T1000 (cell line): ENCODE measurements at places on chromosomes 1 and 21.

- DNase-seq, result no peak
Measured at GRCh38 chr21:33315946-33316710, 8.6 kb upstream of the IFNAR1 start.

- DNase-seq, result no peak
Measured at GRCh38 chr1:2538376-2538775, 8.3 kb upstream of the HES5 start.

GRCh38 chr1:207848234-207848633 lies 62.7 kb downstream of the CD34 start:
- no peak for DNase-seq

DNA sequence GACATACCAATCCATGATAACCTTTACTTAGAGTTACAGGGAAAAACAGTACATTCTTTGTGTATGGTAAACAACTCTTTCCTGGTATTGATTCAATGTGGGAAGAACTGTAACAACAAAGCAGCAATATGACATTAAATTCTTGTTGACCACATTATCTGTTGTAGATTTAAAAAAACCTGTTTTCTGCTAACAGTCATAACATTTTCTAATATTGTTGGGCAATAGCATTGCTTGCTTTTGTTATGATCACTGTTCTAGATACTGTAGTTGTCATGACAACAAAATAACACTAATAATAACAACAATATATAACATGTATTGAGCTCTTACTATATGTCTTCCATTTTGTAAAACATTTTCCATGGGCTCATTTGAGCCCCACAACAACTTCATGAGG lies 54.2 kb downstream of the PDE4B start:
- DNase-seq, result no peak

- DNase-seq, result no peak
Measured at GRCh38 chr1:41621791-41622190, 137.3 kb upstream of the EDN2 start.

DNA sequence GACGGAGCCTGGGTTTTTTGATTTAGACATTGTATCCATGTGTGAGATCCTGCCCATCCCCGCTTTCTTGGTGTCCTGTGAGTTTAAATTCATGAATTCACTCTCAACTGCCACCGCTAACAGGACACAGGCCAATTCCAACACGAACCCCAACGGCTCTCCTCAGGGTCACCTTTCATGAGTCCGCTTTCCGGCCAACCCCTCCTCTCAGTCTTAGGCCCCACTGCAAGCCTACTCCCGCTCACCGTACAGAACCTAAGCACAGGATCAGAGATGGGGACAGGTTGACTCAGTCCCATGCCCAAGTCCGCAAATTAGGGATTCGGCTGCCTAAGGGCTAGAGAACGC lies 238 bp upstream of the SCP2 start:
- DNase-seq, result no peak

- DNase-seq, result no peak
Measured at GRCh38 chr1:151158751-151159251, 2.4 kb downstream of the TNFAIP8L2 start.

GRCh38 chr1:174942547-174943255 lies 57.0 kb upstream of the CACYBP start:
- no peak for DNase-seq

DNA sequence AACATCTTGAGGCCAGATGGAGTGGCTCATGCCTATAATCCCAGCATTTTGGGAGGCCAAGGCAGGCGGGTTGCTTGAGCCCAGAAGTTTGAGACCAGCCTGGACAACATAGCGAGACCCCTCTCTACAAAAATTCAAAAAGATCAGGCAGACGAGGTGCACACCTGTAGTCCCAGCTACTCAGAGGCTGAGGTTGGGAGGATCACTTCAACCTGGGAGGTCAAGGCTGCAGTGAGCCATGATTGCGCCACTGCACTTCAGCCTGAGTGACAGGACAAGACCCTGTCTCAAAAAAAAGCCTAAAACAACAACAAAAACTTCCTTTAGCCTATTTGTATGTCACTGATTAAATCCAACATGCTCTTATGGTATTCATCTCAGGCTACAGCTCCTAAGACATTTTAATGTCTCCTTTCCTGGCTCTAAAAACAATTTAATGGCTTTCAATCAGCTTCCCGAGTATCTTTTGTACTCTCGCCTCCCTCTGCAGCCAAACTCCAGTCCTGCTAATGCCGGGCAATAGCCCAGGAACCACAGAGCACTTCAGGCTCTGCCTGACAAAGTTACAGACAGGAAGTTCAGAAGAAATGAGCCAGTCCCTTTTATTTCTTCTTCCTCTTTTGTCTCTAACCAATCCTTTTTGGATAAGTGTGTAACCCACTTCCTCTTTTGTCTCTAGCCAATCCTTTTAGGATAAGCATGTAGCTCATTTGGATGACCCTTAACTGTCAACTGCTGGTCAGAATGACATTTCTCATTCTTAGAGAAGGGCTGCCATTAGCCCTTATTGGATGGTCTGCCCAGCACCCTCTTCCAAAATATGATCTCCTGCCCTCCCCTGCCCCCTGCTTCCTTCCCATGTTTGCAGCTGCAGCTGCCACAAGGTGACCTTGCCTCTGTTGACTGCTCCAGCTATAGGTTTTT lies 6.6 kb upstream of the DOP1B start:
- no peak for DNase-seq

DNA sequence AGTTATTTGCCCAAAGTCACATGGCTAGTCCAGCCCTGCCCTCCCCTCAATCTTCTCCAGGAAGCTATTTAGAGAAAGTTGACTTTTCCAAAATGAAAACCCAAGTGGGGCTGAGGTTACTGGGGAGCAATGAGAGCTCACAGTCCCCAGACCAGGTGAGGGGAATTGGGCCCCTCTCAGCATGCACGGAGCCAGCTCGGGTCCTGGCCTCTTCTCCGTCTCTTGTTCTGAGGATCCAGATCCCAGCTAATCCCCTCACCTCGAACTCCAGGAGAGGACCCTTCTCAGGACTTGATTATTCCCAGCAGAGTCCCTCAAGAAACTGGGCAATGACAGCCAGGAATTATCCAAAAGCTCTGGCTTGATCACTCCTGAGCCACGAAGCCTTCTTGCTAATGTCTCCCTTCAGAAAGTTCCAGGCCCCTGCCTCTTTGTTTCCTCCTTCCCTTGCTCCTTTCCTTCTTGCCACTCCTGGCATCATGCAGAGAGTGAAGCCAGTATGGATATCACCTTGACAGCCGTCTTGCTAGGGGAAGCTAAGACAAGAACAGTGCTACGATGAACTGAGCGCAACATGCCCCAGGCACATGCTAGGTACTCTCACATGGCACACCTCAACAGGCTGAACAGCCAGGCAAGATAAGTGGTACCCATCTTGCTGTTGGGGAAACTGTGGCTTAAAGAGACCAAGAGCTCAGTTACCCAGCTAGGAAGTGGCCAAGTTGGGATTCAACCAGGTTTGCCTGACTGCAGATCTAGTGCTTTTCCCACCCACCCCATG lies 51.9 kb downstream of the KLHDC7A start:
- DNase-seq, result no peak

GRCh38 chr1:229089586-229090208 lies 181.2 kb upstream of the RAB4A start:
- no peak for DNase-seq

- DNase-seq, result no peak
Measured at GRCh38 chr1:241462391-241462790, 57.2 kb downstream of the FH start.

DNA sequence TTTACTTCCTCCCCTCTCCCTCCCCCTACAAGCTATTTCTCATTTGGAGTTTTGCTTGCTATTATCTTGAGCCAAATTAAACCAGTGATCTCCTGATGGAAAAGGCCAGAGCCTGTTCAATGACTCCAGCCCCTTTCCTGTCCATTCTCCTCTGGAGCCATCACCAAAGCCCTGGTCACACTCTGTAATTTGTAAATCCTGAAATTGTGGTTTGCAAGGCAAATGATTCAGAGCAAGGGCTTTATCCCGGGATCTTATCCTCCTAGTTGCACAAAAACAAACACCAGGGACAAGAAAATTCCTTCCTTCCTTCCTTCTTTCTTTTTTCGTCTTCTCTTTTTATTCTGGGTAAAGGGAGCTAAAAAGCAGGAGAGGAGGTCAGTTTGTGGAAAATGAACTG lies 366.1 kb upstream of the ST6GALNAC5 start:
- no peak for DNase-seq

DNA sequence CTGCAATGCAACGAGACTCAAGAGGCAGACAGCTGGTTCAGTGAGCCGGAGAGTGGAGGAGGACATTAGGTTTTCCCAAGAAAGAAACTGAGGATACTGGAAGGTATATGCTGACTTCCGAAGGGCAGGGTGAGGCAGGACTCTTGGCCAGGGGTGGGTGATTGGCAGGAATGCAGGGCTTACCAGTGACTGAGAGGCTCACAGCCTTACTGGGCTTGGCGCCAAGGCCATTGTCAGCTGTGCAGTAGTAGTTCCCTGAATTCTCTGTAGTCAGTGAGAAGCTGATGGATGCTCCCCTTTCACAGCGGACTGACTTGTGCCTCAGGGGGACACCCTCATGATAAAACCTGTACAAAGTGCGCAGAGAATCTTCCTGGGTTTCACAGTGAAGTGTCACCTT lies 9.6 kb downstream of the FCRL5 start:
- DNase-seq, result no peak

- DNase-seq, result peak; percentile 19
Measured at GRCh38 chr1:180881806-180882509, 30.7 kb upstream of the KIAA1614 start.

DNA sequence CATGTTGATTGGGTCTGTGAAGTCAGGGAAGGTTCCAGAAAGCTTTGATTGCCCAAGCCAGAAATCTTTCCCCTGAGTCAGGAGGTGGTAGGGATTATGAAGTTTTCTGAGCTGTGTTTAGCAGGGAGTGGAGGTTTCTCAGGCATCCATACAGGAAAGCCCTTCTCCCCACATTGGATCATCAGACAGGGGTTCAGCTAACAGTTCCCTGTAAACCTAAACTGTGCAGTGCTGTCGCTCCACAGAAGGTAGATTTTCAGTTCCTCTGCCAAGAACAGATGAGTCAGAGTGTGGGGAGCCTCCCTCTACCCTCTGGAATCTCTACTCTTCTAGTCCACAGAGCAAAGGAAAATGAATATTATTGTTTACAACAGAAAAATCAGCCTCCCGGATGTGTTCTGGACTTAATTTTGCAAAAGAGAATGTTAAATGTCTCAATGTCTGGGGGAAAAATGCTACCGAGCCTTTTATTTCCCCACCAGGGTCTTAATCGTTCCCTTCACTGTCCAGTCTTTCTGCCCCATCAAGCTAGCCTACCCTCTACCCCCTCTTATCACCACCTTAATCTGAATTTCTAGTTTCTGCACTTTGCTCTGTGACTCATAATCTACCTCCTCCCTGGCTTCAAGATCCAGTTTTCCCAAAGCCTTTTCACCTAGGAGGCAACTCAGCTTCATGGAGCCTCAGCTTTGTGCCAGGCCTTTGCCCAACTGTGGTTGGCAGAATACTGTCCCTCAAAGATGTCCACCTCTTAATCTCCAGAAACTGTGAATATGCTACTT lies 355.6 kb downstream of the PRDM2 start:
- DNase-seq, result peak; percentile 2

GRCh38 chr1:85438353-85438752 lies 26.6 kb downstream of the DDAH1 start:
- DNase-seq, result no peak

DNA sequence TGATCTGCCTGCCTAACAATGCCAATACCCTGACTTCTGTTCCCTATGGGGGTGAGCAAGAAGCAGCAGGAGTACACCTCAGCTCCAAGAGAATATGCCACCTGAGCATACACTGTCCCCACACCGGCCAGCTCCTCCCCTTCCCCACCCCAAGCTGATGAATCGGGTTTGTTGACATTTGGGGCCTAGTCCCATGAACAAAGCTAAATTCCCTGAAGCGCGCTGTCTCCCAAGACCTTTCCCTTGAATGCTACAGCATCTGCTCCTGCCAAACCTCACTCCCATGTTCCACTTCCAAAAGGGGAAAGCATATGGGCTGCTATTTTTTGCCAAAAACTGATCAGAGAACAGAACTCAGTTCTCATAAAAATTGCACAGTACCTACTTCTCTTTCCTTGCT lies 220.4 kb upstream of the CAMK1G start:
- DNase-seq, result no peak

GRCh38 chr1:96384611-96385010 lies 337.0 kb upstream of the PTBP2 start:
- DNase-seq, result no peak

- DNase-seq, result no peak
Measured at GRCh38 chr1:199551967-199552565, 475.4 kb upstream of the NR5A2 start.

- DNase-seq, result no peak
Measured at GRCh38 chr1:172246521-172247390, 173.7 kb upstream of the C1orf105 start.

- DNase-seq, result no peak
Measured at GRCh38 chr1:18085387-18086074, 22.1 kb upstream of the IGSF21 start.

DNA sequence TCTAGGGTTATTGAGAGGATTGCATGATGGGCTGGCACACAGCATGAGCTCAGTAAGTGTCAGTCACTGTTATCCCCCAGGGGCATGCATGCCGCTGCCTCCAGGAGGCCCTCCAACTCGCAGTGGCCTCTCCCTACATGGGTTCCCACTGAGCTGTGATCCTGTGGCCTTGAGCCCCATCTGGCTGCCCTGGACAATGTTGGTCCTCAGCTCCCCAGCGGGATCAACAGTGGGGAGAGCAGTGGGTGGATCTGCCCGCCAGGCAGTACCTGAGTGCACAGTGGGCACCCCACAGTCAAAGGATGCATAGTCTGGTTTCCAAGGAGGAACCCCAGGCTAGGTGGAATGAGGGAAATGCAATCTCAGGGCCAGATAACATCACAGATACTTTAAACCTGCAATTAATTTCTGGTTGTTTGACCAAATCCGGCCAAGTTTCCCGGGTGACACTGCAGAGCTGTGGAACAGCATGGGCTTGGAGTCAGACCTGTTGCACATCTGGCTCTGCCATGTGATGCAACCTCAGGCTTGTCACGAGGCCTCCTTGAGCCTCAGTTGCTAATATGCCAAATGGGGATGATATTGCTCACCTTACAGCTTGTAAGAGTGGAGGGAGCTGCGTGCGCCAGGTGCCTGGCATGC lies 9.3 kb downstream of the PADI3 start:
- no peak for DNase-seq

DNA sequence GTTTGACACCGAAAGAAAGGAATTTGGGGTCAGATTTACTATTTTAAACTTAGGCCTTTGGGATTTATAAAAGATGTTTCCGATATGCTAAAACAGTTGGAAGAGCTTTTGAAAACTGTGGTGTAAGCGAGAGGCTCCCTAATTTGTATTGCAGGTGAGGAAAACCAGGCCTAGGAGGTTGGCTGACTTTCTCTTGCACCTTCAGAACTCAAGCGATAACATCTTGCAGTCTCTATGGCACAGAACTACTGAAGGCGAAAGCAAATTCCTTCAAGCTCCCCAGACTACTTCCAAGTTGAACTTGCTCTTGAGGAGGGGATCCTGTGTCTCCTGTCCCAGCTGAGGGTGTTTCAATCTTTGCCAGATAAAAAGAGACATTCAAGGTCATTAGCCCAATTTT lies 685.7 kb downstream of the ADGRL2 start:
- no peak for DNase-seq
